ENCODE measurements at places on chromosomes 13 and 19.

DNA sequence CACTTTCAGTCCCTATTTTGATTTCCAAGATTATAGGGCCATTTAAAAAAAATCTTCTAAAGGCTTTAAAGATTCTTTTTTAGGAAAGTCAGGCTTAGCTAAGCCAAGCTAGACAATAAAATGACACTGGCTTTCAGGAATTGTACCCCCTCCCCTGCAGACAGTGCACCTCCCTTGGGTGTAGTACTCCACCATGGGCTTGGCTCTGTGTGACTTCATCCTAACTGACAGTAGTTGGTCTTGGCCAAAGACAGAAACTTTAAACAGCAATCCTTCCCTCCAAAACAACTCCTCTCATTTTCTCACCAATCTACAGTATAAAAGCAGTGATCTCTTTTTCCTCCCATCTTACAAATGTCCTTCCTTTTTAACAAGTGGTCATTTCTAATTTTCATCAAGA lies 283.0 kb downstream of the DNAJC15 start:
- no peak for DNase-seq

- DNase-seq, result no peak
These were observed 42.1 kb upstream of the C1QTNF9 start for GRCh38 chr13:24267274-24267673.

- peak; percentile 99 for DNase-seq
These were observed at the start of gene HNRNPL for GRCh38 chr19:38849860-38850435. TSS of gene HNRNPL (minus strand) at chr19:38849986. CDS start at chr19:38849966, 20 bp downstream.

DNA sequence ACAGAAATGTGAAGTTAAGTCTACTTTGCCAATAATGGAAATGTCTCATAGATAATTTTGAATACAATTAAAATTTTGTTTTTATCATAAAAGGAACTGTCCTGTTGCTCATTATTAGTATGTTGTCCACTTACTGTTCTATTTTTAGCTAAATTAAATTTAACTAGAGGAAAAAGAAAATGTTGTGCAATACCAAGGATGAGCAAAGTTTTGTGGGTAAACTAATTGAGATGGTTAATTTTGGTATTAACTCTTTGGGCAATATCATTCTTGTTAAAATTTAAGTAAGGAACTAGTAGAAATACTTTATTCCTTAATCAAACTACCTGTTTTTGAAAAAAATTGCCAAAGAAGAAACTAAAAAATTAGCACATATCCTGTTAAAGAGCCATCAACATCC lies 43.5 kb downstream of the SOX1 start:
- no peak for DNase-seq

DNA sequence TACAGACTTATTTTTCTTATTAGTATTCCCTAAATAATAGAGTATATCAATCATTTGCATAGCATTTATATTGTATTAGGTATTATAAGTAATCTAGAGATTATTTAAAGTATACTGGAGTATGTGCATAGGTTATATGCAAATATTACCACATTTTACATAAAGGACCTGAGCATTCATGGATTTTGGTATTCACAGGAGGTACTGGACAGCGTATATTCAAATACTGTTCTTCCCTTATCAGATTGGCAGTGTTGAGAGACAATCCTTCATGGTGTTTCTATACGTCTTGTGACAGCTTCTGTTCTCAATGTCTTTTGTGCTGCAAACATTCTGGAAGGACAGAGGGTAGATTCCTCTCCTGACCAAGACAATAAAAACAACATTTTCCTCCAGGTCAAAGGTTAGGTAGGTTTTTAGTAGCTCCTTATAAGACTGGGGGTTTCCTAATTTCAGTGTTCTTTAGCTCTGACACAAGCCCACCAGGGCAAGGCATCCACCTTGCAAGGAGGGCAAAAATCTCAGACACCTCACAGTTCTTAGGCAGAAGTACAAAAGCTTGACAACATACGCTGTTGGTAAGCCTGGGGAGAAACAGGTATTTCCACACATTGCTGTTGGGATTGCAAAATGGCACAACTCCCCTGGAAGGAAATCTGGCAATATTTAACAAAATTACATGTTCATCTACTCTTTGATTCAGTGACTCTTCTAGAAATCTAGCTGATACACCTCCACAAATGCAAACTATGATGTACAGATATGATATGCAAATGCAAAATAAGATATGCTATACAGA lies 20.6 kb upstream of the PCCA start:
- no peak for DNase-seq

DNA sequence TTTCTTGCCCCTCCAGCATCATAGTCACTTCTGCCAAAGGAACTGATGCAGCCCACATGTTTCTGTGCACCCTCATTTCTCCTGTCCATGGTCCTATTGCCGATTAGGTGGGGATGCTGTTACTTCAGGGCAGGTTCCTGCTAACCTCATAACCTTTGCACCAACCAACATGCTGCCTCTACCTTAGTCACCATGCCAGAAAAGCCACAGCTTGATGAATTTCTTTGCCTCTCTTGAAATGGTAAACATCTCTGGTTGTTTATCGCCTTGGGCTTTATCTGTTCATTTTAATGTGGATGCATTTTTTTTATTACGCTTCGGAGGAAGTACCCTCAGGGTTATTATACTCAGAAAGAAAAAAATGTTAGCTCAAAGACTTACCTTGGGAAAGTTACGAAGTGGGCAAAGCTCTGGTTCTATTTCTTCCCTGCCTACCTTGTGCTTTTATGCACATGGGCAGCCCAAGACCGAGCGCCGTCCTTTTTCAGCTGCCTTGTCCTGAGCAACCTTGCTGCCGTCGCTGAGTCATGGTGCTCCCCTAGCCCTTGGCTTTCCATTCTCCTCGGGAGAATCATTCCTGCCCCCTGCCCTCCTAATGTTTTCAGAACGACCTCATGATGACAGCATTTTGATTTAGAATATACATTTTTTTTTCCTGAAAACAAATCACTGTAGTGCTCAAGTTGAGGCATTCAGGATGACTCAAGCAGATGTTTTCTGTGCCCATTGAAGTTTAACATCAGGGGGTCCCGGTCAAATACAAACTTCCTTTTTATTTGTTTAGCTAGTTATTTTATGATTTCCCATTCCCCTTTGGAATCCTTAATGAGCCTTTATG lies 280.0 kb downstream of the SHISA2 start:
- DNase-seq, result no peak

GRCh38 chr13:91331047-91331915 lies 16.2 kb upstream of the MIR17HG start:
- no peak for DNase-seq
